HTR-8/SVneo (cell line): ENCODE measurements at places on chromosomes 11 and 22.
A peak's percentile ranks its signal among the peaks of the same experiment; 100 is the strongest.

GRCh38 chr11:762421-763072 is 14.7 kb downstream of the GATD1 start:
- DNase-seq, result peak; percentile 66

DNA sequence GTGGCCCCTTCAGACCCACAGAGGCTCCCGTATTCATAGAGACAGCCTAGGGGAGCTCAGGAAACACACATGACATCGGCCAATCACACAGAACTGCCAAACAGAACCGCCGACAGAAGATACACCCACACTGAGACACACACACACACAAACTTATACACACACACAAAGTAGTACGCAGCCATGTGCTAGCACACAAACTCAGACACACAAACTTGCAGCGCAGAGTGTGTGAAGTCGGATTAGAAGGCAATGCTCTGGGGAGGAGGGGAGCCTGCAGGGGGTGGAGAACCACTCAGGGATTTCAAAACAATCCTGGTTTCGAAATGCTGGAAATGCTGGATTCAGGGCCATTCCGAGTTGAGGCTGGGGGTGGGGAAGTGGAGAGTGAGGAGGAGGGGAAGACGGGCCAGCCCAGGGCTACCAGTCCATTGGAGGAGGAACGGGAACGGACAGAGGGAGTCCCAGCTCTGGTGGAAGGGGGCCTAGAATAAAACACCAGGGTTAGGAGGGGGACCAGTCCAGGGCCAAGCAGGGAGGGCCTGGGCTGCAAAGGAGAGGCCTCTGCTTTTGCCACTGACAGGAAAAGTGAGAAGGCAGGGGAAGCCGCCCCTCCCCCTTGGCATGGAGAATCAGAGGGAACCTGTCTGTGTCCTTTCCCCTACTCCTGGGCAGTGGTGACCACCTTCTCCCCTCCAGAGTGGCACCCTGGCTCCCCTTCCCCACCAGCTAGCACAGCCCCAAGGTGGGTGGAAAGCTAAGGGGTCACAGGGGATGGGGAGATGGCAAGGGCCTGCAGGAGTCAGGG is 4.4 kb downstream of the BCL9L start:
- DNase-seq, result no peak

DNA sequence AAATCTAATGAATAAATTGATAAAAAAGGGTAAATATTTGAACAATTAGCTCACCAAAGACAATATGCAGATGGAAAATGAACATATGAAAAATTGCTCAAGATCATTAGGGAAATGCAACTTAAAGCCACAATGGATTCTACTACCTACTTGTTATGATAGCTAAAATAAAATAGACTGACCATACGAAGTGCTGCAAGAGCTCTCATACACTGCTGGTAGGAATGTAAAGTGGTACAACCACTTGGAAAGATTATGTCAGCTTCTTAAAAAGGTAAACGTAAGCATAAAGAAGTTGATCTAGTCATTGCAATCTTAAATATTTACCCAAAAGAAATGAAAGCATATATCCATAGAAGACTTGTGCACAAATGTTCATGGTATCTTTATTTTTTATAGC is 504.2 kb upstream of the ARHGAP42 start:
- no peak for DNase-seq

GRCh38 chr22:17476838-17477237 is 86.5 kb upstream of the SLC25A18 start:
- DNase-seq, result no peak

- DNase-seq, result no peak
Observed at GRCh38 chr11:82080160-82080559, 653.5 kb downstream of the FAM181B start.

DNA sequence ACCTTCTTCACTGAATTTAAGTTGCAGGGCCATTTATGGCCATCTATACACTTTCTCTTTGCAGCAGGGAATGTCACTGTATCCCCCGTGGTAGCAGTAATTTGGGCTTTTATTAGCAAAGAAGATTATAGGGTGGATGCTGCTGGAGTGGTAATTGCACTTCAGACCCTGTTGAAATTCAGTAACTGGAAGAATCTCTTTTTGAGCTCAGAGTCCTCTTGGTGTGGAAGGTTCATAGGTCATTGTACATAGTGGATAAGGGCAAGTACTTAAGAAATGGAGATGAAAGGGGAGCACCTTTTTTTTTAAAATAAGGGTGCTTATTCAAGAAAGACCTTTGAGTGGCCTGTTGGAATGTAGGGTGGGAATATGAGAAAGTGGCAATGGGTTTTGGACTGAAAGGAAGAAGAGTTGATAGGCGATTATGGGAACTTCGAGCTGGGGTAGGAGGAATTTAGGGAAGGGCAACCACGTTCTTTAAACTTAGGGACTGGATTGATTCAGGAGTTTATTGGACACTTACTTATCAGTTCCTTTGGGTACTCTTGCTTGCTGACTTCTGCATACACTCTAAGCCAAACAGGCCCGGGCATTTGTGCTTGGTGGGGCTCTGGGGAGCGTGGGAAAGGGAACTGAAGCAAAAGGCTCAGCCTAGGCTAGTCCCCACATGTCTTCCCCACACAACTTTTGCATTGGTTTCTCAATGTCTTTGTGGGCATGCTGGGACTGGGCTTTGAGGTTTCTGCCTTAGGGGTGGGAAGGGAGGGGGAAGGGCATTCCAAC is 26.5 kb downstream of the CTNND1 start:
- DNase-seq, result no peak

- DNase-seq, result no peak
Observed at GRCh38 chr11:19111809-19112208, 5.2 kb upstream of the ZDHHC13 start.

- no peak for DNase-seq
Observed at GRCh38 chr11:132330515-132330914, 960.1 kb downstream of the NTM start.

- DNase-seq, result no peak
Observed at GRCh38 chr11:66176650-66177049, 91.8 kb upstream of the RAB1B start.

GRCh38 chr22:41801147-41801819 is 804 bp downstream of the CCDC134 start:
- DNase-seq, result no peak

- no peak for DNase-seq
Observed at GRCh38 chr11:99968336-99968735, 718.8 kb upstream of the ARHGAP42 start.

- no peak for DNase-seq
Observed at GRCh38 chr11:110119317-110119716, 26.1 kb downstream of the ZC3H12C start.

DNA sequence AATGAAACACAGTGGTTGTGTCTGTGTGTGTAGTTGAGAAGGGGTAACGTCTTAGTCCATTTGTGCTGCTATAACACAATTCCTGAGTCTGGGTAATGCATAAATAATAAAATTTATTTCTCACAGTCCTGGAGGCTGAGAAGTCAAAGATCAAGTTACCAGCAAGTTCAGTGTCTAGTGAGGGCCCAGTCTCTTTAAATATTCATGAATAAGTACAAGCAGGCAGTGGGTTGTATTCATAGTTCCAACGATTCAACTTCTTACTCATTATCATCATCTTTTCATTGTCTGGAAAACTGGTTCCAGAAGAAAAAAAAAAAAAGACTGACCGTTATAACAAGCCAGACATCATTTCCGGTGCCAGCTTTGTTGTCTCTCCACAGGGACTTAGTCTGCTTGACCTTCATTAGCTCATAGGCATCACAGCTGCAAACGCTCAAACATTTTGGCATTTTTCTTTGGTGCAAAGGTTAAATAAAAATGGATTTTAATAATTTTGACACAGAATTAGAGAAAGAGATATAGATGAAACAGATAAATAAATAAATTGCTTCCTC is 1297.5 kb downstream of the LRRC4C start:
- DNase-seq, result no peak
